Epithelial cell of esophagus (primary cell): ENCODE measurements at places on chromosomes 1 and 21.

DNA sequence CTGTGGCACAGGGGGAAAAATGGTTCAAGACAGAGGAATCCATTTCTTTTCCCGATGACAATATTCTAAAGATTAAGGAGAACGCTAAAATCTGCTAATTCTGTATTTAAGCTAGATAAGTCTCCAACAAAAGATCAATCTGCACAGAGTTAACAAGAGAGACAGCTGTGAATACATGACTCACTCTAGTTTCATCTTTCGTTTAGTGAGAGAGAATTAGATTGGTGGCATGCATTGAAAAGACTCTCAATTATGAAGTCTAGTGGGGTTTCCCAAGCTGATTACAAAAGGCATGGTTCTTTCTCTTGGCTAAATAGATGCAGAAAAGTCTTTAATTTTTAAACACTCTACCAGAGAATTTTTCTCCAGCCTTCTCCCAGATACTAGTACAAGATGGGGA lies 34.4 kb downstream of the CAPN9 start:
- peak; percentile 18 for DNase-seq

- no peak for DNase-seq
Observed at GRCh38 chr1:235782601-235783000, 84.1 kb downstream of the LYST start.

DNA sequence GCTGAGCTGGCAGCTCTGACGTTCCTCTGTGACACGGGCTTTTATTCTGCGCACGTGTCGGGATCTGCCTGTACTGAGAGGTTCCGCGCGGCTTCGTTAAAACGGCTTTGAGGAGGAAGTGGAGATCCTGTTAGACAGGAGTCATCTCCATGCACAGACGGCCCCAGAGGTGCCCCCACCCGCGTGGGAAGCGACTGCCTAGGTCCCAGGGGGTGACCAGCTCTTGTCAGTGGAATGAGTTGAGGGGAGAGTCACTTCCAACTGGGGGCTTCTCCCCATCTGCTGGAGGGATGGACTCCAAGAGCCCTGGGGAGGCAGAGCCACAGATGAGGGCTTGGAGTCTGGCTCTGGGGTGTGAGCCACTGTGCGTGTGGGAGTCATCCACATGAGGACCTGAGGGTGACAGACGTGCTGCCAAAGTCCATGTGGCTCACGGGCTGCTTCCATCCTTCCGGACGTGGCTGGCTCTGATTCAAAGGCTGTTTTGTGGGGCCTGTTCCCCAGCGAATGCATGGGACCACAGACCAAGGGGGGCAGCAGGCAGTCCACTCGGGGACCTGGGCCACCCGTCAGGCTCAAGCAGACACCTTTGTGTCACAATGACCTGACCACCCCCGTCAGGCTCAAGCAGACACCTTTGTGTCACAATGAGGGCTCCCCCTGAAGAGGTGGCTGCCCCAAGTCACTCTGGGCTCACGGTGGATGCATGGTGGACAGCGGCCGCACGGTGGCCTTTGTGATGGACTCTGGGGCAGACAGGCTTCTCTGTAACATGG lies 26.8 kb downstream of the PTTG1IP start:
- DNase-seq: peak; percentile 80

DNA sequence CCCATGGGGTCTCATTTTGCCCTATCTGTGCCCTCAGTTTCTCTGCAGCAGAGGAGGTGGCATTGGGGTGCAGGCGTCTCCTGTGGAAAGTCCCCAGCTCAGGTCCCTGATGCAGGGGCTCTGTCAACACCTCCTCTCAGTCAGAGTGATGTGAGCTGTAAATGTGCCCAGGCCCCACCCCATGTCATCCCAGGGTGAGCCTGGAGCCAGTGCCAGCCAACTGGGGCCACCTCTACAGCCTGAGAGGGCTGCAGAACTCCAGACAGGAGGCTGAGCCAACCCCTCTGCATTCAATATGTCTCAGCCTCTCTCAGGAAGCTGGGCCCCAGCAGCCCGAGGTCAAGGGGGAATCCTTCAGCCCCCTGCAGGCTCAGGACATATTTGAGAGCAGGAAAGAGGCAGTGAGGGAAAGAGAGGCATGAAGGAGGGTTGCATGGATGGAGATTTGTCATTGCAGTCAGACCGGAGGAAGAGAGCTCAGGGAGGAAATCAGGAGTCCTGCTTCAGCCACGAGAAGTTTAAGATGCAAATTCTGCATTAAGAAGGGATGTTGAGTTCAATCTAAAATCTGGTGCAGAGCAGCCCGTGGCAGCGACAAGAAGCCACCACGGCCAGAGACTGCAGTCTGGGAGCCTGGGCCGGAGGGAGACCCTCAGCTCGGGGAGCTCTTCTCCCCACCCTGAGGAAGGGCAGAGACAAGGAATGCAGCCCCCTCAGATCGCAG lies 288.2 kb upstream of the VAMP3 start:
- DNase-seq: no peak

GRCh38 chr1:78762113-78762512 lies 112.5 kb downstream of the IFI44 start:
- DNase-seq: no peak

GRCh38 chr1:221075911-221076310 lies 196.7 kb downstream of the HLX start:
- no peak for DNase-seq

DNA sequence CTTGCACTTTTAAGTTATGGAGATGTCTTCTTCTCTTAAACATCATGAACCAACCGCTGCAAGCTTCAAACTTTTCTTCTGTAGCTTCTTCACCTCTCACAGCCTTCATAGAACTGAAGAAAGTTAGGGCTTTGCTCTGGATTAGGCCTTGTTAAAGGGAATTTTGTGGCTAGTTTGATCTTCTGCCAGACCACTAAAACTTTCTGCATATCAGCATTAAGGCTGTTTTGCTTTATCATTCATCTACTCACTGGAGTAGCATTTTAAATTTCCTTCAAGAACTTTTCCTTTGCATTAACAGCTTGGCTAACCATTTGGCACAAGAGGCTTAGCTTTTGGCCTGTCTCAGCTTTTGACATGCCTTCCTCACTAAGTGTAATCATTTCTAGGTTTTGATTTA lies 43.0 kb upstream of the RGL1 start:
- DNase-seq: no peak

DNA sequence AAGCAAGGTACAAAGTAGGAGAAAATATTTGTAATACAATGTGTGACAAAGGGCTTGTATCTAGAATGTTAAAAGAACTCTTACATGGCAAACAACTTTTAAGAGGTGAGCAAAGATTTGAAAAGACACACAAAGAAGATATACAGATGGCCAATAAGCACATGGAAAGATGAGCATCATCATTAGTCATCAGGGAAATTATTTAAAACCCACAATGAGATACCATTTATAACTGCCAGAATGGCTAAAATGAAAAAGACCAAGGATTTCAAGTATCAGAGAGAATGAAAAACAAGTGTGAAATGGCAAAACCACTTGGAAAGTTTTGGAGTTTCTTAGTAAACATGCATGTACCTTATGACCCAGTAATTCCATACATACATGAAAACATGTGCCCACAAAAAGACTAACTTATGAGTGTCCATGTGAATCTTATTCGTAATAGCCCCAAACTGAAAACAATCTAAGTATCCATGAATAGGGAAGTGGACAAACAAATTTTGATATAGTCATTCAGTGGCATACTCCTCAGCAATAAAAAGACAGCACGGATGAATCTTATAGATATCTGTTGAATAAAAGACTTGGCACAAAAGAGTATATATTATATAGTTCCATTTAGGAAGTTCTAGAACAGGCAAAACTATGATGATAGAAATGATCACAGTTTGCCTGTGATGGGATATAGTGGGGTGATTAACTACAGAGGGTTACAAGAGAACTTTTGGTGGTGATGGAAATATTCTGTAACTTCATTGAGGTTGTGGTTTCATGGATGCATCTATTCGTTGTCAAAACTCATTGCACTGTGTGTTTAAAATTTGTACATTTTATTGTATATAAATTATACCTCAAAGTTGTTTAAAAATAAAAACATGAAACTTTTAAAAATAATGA lies 82.0 kb downstream of the DISP1 start:
- DNase-seq: no peak

- no peak for DNase-seq
Observed at GRCh38 chr1:168979276-168979675, 127.2 kb upstream of the ATP1B1 start.

DNA sequence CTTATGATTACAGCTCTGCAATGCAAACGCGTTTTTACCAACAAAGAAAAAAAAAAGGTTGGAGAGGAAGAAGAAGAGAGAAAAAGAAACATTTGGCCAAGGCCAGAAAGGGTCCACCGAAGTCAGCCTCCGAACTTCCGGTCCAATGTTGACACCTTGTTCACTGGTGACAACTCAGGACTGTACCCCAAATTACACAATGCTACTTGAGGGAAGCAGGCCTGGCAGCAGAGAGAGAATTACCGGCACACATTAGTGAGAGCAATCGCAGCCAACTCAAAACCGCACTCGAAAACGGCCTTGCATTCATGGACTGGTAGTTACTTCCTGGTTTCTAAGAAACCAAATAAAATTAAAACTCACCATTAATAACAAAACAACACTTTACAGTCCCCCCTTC lies 652.5 kb downstream of the KIF26B start:
- no peak for DNase-seq

- DNase-seq: no peak
Observed at GRCh38 chr1:183186841-183187240, 777 bp downstream of the LAMC2 start.

DNA sequence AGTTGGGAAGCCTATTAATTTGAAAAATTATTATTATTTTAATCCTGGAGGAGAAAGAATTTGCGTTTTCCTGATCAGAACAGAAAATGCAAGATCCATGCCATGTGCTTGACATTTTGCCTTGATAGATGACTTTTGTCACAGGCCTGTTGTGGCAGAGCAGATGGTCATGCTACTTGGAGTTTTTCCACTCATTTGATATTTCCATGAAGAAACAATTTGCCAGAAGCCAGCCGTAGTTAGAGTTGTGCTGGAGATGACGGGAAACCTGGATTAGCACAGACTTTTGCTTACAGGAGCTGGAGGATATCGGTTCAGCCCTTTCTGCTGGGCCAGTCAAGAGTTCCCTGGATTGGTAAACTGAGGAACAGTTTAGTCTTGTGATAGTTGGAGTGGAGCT lies 3.2 kb downstream of the RCAN3 start:
- no peak for DNase-seq

GRCh38 chr1:37257646-37258045 lies 216.7 kb upstream of the ZC3H12A start:
- no peak for DNase-seq

DNA sequence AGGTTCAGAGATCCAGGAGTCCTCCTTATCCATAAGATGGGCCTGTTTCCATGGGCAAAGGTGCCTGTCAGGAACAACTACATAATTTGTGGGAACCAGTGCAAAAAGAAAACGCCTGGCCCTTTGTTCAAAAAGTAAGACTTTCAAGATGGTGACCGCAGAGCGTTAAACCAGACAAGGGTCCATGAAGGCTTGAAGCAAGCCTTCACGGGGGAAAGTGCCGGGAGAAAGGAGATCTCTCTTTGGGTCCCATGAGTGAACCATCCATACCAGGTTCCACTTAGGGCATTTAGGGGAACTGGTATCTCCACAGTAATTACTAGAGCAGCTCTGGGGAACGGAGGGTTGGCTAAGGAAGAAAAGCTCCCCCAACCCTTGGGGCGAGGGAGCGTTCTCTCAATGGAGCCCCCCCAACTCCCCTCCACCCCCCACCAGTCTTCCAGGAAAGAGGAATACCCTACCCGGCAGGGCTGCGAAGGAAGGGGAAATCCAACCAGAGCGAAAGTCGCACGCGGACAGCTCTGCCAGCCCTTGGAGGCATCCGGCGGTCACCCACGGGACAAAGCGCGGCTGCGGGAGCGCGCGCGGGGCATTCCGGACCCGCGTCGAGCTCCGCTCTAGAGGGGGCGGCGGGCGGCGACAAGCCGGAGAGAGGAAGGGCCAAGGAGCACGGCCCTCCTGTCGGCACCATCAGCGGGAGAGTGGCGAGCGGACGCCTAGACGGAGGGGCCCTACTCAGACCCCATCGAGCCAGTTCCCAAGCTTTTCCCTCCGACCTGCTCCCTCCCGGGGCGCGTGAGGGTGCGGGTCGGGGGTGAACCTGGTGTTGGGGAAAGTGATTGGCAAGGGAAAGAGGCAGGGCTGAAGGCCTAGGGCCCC lies 687 bp upstream of the RASSF5 start:
- no peak for DNase-seq

GRCh38 chr1:54995835-54996234 lies 2.9 kb upstream of the BSND start:
- DNase-seq: no peak

GRCh38 chr1:20847611-20848080 lies 60.5 kb upstream of the HP1BP3 start:
- peak; percentile 40 for DNase-seq

GRCh38 chr1:206657751-206658150 lies 22.4 kb downstream of the DYRK3 start:
- no peak for DNase-seq

- peak; percentile 24 for DNase-seq
Observed at GRCh38 chr1:59367301-59368007, 70.6 kb downstream of the FGGY start.

DNA sequence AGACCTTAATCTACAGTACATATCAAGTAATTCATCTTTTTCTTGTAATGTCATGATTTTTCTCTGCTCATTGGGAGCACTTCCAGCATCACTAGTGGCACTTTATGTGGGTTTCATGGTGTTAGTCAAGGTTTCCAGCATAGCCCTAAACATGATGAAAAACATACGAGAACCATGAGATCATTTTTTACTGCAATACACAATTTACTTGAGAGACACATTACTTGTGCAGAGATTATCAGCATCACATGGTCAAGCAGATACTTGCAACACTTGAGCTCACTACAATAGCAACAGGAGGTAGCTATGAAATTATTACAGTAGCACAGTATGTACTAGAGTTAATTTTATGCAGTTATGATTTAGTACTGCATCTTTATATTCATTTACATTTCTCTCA lies 36.4 kb downstream of the ITGB3BP start:
- no peak for DNase-seq

DNA sequence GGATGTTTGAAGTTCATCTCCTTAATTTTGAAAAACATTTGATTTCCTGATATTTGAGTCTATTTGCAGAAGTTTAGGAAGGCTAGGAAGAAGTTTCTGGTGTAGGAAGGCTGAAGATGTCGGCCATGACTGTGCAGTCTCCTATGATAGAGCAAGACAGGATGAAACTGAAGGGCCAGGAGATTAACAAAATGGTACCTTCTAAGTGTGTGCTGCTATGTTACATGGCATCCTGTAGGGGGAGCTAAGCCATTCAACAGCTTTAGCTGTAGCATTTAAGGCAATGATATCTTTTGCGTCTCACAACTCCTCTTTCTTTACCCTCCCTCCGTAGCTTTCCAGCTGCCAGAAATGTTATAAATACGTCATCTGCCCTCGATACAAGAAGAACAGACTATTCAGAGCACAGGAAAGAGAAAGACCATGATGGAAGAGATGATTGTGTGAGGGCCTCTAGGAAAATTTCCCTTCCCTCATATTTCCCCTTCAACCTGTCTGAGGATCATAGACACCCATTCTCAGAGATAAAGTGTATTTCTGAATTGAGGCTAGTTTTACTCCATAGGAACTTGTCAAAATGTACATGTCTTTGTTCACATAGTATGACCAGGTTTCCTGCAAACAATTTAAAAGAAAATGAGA lies 61.1 kb downstream of the XCL1 start:
- DNase-seq: peak; percentile 67
